ENCODE measurements at places on chromosomes 1 and 21.
A peak's percentile ranks its signal among the peaks of the same experiment; 100 is the strongest.

DNA sequence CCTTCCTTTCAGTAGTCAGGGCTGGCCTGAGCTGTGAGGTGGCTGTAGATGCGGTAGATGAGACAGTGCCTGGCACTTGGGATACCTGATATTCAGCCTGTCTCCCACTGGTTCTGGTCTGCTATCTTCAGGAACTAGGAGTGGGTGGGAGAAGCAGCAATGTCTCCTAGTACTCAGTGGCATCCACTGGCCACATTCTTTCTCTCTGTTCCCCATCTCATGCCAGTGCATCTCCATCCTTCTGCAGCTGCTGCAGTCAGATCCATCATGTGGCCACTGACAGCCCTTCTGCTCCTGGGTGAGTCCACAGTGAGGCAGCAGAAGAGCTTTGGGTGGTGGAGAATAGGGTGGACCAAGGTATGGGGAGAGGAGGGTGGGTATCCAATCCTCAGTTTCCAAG is 1.1 kb downstream of the FCRLB start:
- DNase-seq: no peak

- no peak for DNase-seq
Measured at GRCh38 chr1:5913876-5914275, 78.3 kb downstream of the NPHP4 start.

GRCh38 chr21:29689753-29690152 is 250.0 kb downstream of the GRIK1 start:
- DNase-seq: no peak

DNA sequence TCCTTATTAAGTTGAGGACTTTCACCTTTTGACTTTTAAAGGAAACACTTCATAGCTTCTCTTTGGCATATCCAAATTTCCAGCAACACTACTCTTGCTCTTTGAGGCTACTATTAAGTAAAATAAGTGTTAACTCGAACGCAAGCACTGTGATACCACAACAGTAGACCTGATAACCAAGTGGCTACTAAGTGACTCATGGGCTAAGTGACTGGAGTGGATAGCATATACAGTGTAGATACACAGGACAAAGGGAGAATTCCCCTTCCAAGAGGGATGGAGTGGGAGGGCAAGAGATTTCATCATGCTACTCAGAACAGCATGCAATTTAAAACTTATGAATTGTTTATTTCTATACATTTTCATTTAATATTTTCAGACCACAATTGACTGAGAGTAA is 9.8 kb upstream of the KCNA3 start:
- no peak for DNase-seq

GRCh38 chr1:23370709-23371584 is 1.3 kb upstream of the ZNF436 start:
- no peak for DNase-seq

GRCh38 chr1:109282497-109282951 is 421 bp downstream of the PSRC1 start:
- DNase-seq: no peak

DNA sequence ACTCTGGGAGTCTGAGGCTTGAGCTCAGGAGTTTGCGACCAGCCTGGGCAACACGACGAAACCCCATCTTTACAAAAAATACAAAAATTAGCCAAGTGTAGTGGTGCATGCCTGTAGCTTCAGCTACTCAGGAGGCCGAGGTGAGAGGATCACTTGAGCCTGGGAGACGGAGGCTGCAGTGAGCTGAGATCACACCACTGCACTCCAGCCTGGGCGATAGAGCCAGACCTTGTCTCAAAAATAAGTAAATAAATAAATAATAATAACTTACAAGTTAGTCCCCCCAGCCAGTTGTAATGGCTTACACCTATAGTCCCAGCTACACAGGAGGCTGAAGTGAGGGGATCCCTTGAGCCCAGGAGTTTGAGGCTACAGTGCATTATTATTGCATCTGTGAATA is 21.7 kb upstream of the BTG2 start:
- DNase-seq: no peak

DNA sequence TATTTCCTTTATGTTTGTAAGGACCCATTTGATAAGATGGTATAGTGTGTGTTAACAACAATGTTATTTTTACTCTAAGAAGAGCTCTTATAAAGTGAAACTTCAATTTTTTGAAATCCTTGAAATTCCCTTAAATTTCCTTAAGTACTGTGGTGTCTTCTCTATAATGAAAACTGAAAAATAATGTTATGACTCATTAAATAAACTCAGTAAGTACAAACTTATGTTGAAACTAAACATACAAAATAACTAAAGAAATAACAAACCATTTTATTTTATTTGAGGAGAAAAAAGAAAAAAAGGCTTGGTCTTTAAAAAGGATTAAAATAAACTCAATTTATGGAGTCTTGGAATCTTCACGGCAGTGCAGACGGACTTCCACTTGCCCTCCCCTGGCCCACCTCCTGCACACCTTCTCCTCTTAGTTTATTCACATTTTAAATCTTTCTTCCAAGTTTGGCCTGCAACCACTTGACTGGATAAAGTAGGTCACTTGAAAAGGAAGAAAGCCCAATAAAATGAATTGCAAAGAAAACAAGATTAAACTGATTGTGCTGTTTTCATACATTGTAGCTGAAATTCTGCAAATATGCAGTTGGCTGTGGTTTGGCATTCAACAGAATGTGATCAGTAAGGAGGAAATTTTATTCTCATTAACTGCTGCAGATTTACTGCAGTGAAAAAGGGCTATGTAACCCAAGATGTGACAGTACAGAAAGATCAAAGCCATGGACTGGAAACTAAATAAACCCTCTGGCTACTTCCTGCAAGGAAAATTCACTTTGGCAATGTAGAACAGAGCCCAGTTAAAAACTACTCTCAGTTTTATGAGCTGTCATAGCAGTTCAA is 48.5 kb upstream of the SCYL3 start:
- no peak for DNase-seq

DNA sequence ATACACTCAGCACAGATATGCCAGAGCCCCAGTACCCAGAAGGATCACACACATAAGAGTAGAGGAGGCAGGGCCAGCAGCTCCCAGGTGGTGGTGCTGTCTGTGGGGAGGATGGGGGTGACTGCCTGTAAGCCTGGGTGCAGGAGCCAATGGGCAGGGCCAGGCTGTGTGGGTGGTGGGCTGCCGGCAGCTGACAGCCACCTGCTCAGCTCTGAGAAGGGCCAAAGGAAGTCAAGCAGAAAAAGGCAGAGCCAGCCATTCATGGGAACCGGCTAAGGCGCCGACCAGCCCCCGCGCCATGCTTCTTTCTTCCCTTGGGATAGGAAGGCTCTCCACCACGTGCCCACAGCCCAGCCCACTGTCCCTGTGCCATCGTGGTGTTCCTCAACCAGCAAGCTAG is 14.1 kb downstream of the PIK3C2B start:
- DNase-seq: no peak

DNA sequence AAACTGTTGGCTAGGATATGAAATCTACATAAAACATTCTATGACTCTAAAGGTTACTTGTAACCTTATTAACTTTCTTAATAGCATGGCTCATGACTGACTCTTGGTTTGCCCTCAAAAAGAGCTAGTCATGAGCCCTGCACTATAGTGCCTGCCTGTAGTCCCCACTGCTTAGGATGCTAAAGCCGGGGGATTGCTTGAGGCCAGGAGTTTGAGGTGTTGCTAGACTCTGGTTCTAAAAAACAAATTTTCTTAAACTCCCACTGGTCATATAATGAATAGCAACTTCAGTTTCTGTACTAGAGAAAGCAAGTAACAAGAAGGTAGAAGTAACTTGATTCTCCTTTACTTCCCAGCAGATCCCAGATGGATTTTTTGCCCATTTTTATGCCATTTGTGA is 15.8 kb upstream of the NEXN start:
- no peak for DNase-seq

GRCh38 chr1:247401310-247402119 is 14.5 kb upstream of the NLRP3 start:
- DNase-seq: no peak

- DNase-seq: no peak
Measured at GRCh38 chr1:167542109-167543032, 11.2 kb downstream of the CREG1 start.

DNA sequence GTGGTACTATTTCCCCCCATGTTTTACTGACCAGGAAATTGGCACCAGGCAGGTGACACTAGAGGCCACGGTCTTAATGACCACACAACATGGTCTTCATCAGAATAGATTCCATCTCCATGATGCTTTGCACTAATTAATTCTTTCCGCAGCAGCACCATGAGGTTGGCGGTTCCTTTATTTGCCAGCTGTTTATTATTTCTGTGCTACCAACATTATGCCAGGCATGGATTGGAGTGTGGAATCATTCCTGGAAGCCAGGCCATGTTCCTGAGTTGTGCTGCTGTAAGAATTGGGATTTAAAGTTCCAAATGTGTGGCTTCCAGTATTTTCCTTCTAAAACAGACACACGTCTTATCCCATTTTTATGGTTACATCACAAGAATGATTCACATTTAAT is 107.8 kb downstream of the NFIA start:
- DNase-seq: no peak

- DNase-seq: no peak
Measured at GRCh38 chr1:67827688-67828087, 5.6 kb downstream of the GNG12 start.

DNA sequence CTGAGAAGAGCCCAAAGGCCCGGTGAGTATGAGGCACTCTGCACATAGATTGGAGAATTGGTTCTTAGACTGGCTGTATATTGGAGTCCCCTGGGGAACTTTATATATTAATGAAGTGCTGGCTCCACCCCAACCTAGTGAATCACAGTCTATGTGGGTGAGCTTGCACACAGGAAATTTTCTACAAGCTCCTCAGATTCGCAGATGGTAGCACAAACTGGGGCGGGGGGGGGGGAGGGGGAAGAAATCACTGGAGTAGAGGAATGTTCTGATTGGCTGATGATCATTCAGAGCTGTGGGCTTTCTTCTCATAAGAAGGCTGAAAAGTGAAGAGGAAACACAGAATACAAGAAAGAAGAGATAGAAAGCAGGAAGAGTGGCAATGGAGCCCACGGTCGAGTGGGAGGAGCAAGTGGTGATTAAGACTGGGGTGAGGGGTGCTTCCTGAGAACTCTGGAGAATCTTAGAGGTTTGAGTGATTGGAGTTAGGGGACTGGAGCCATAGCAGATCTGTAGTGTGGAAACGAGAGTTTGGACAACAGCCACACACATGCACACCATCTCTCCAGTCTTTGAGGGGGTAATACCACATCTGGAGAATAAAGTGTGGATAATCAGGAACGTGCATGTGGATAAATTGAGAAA is 465.9 kb upstream of the DAB1 start:
- DNase-seq: no peak

DNA sequence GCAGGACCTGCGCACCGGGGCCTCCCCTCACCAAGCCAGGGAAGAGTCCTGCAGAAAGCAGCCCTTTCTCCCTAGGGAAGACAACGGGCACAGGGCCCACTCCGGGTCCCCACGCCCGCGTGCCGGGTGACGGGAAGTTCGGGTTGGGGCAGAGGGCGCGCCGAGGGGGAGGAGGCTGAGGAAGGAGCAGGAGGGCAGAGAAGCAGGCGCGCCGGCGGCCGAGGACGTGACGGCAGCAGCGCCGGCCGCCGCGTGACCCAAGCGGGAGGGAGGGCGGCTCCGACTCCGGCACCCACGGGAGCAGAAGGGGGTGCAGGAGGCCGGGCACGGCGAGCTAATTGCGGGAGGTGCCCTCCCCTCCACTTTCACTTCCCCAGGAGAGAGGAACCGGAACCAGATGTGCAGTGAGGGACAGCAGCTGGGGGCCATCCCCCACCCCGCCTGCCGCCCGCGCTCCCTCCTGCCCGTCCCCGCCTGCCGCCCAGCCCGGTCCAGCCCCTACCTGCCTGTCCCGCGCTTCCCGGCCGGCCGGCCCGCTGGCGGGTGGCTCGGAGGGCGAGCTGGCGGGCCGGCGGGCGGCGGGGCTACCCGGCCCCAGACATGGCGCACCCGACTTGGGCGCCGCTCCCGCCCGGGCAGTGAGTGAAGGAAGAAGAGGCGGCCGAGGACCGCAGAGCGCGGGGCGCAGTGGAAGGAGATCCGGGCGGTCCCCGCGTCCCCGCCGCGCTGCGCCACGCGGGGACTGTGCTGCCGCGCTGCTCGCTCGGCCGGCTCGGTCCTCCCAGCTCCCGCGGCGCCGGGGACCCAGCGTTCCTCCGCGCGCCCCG is 510 bp downstream of the DENND4B start:
- DNase-seq: peak; percentile 82

DNA sequence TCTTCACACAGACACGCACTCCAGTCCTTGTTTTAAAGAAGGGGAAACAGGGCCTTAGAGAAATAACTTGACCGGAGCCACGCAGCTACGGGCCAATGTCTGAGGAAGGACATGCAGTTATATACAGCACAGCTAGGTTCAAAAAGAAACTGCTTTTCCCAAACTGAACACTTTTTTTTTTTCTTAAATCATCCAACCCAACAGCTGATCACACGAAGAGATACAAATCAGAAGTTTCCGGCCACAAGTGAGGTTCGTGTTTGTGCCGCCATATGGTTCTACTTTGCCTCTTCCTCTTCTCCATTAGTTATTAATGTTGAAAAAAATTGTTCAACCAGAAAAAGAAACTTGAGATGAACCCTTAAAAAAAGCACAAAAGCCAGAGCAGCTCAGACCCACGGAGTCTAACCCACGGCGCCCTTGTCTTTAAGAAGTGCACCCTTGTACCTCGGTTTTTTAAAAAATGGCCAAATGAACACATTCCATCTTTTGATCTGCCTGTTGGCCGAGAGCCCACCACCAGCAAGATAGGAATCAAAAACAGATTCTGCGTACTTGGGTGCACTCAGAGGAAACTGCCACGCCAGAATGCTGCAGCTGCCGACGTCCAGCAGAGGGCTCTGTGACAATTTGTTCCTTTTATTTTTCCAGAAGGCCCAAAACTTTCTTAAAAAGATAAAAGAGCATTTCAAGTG is 78.9 kb downstream of the SLC66A1 start:
- peak; percentile 80 for DNase-seq

DNA sequence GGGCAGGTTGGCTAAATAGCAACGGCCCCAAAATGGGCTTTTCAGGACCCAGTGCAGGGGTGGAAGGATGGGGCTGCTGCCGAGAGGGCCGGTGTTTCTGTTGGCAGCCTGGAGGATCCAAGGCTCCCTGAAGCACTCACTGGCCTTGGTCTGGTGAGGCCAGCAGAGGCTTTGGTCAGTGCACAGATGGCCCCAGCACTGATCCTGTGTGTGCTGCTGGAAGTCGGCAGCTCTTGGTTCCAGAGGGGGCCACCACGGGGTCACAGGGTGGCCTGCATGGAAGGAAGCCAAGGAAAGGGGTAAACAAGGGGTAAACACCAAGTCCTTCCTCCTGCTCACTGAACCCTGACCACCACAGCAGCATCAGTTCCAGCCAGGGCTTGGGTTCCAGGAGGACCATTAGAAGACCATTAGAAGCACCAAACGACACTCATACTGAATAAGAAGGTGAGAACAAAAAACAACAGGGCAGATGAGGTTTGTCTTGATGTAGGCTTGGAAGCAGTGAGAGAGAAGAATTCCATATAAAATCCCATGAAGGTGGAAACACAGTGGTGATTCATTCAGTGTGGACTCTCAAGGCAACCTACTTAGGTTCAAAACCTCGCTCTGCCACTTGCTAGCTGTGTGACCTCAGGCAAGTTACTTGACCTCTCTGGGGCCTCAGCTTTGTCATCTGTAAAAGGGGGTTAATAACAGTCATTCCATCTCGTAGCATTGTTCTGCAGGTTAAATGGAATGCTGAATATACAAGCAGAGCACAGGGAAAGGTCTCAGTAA is 184.5 kb downstream of the RUNX1 start:
- no peak for DNase-seq

All from left forelimb (tissue), 1 donor.